ENCODE measurements at places on chromosomes 2 and 18. TPM values are rescaled to one million over a fixed set of nuclear protein-coding genes. Genes with fewer than 3 reads are reported as not detected.
A peak's percentile ranks its signal among the peaks of the same experiment; 100 is the strongest.

BCL11A gene
- 11.3 TPM for total RNA-seq

TRIM43 gene
- not detected for total RNA-seq

DCC gene
- 0.99 TPM for total RNA-seq

ZC3H8 gene
- total RNA-seq: 8.6 TPM

- H3K4me1 ChIP-seq: peaks cover 94% of the 10 kb centered on the region
- H3K27me3 ChIP-seq: no peaks in the 10 kb centered on the region
- H3K4me3 ChIP-seq: no peak overlapping the region
These were observed 101.7 kb downstream of the NRP2 start for GRCh38 chr2:205783872-205784499.

GRCh38 chr2:56587456-56587855, 403.7 kb downstream of the CCDC85A start:
- no peak overlapping the region for H3K4me3 ChIP-seq
- H3K36me3 ChIP-seq: no peaks in the 10 kb centered on the region
- no peaks in the 10 kb centered on the region for H3K4me1 ChIP-seq
- H3K27me3 ChIP-seq: no peaks in the 10 kb centered on the region

GRCh38 chr18:24009651-24010333, 4.8 kb upstream of the TTC39C start:
- no peak overlapping the region for H3K4me3 ChIP-seq
- DNase-seq: peak; percentile 88
- no peaks in the 10 kb centered on the region for H3K27me3 ChIP-seq
- H3K36me3 ChIP-seq: no peaks in the 10 kb centered on the region
- no peaks in the 10 kb centered on the region for H3K4me1 ChIP-seq

DNA sequence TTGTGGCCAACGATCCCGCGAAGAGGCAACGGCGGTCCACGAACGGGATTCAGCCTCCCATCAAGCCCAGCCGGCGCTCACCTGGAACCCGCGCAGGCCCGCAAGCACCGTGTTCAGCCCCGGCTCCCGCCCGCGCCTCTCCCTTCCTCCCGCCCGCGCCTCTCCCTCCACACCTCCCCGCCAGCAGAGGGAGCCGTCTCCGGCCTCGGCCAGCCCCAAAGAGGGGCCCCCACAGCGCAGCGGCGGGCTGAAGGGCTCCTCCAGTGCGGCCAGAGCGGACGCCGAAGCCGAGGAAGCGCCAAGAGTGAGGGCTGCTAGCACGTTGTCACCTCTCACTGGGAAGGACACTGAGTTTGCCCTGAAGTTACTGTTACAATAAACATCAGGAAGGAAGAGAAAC, 55.3 kb upstream of the LAPTM4A start:
- no peak overlapping the region for H3K27ac ChIP-seq
- H3K4me3 ChIP-seq: peak overlapping the region; percentile 43
- no peaks in the 10 kb centered on the region for H3K36me3 ChIP-seq
- DNase-seq: no peak
- no peaks in the 10 kb centered on the region for H3K27me3 ChIP-seq

DNA sequence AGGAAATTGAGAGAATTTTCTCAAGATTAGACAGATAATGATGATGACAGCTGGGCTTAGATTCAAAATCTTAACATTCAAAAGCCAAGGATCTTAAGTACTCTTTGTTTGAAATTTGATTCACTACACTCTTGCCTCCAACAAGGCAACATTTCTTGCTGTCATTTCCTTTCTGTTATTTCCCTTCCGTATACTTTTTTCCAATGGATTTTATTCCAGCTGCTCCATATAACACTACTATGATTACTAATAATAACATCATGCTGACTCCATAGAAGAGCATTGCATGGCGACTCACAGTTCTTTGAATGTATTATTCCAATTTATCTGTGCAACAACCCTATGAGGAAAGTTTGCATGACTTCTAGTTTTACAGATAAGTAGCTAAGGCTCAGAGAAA, 33.9 kb upstream of the CCDC102B start:
- no peaks in the 10 kb centered on the region for H3K27me3 ChIP-seq
- no peaks in the 10 kb centered on the region for H3K36me3 ChIP-seq
- no peak overlapping the region for H3K27ac ChIP-seq
- DNase-seq: no peak
- no peak overlapping the region for H3K4me3 ChIP-seq
- no peaks in the 10 kb centered on the region for H3K4me1 ChIP-seq

GRCh38 chr2:26555246-26556133, 77.6 kb upstream of the OTOF start:
- H3K27ac ChIP-seq: no peak overlapping the region
- H3K4me1 ChIP-seq: no peaks in the 10 kb centered on the region
- H3K36me3 ChIP-seq: no peaks in the 10 kb centered on the region
- H3K27me3 ChIP-seq: no peaks in the 10 kb centered on the region
- no peak for DNase-seq

GRCh38 chr2:73821227-73821626, 7.5 kb upstream of the STAMBP start:
- peaks cover 7% of the 10 kb centered on the region for H3K4me1 ChIP-seq
- H3K27ac ChIP-seq: no peak overlapping the region
- DNase-seq: no peak
- H3K4me3 ChIP-seq: no peak overlapping the region
- no peaks in the 10 kb centered on the region for H3K36me3 ChIP-seq

DNA sequence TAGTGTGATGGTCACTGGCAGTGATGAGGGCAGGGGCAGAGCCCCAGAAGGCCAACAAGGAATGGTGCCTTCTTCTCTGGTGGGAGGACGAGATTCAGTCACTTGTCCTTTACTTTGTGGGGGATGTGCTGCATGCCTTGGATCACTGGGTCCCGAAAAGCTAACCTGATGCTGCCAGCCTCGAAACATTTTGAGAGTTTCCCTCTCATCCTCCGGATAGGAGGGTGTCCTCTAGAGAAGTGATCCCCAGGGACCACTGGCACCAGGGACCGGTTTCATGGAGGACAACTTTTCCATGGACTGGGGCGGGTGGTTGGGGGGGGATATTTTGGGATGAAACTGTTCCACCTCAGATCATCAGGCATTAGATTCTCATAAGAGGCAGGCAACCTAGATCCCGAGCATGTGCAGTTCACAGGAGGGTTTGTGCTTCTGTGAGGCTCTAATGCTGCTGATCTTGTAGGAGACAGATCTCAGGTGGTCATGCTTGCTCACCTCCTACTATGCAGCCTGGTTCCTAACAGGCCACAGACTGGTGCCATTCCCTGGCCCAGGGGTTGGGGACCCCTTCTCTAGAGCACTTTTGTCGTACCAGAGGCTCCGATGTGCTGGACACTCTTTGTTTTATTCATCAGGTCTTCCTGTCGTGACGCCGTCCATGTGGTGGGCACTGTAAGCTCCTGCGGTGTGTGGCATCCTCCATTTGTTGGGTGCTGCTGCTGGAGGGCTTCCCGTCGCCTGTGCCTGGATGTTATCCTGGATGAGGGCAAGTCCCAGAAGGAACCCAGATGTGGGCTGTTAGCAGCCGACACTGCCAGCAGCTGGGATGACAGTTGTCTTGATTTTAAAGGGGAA, 68.5 kb upstream of the HDAC4 start:
- H3K4me3 ChIP-seq: no peak overlapping the region
- no peaks in the 10 kb centered on the region for H3K36me3 ChIP-seq
- H3K4me1 ChIP-seq: peaks cover 21% of the 10 kb centered on the region
- no peaks in the 10 kb centered on the region for H3K27me3 ChIP-seq
- no peak for DNase-seq

DNA sequence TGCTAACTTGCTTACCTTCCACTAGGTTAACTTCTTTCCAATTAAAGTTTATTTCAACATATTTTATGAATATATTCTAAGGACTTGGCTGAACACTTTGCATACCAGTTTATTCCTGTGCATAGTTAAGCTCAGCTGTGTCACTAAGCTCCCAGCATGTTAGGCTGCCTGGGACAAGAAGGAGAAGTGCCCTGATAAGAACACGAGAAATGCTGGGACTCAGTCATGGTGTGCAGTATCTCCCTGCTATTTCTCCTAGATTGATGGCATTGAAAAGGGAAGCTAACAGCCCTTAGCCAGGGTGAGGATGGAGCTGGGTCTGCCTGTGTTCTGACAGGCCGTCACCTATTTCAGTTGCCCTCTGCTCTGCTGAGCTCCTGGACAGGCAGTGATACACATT, 164.3 kb downstream of the TRABD2A start:
- H3K27me3 ChIP-seq: no peaks in the 10 kb centered on the region
- no peaks in the 10 kb centered on the region for H3K36me3 ChIP-seq
- no peak overlapping the region for H3K4me3 ChIP-seq
- no peak overlapping the region for H3K27ac ChIP-seq
- H3K4me1 ChIP-seq: no peaks in the 10 kb centered on the region

DNA sequence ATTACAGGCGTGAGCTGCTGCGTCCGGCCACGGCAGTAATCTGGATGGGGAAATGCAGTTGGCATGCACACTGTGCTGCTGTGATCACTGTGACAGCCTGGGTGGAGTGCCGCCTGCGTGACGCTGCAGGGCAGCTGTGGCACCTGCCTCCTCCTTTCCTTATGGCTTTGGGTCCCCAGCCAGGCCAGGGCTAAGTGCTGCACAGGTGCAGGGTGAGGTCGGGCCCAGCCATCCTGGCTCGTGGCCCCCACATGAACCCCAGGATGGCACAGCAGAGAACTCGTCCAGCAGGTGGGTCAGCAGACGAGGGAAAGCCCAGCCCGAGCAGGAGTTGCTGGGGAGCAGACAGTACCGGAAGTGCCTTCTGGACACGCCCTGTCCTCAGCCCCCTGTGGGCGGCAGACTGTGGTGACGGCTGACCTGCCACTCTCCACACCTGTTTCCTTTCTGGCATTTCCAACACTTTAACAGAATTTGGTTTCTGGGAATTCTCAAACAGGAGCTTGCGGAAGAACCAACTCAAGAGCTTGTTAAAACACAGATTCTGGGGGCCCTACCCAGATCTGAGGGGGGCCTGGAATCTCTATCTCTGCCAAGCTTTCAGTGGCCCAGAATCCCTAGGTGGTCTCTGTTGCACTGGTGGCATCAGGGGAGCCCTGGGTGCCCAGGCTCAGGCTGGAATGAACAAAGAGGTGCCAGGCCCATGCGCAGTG, 16.9 kb downstream of the HS1BP3 start:
- H3K27me3 ChIP-seq: no peaks in the 10 kb centered on the region
- peaks cover 29% of the 10 kb centered on the region for H3K36me3 ChIP-seq
- peak overlapping the region; percentile 98 for H3K27ac ChIP-seq
- DNase-seq: no peak
- H3K4me3 ChIP-seq: no peak overlapping the region

DNA sequence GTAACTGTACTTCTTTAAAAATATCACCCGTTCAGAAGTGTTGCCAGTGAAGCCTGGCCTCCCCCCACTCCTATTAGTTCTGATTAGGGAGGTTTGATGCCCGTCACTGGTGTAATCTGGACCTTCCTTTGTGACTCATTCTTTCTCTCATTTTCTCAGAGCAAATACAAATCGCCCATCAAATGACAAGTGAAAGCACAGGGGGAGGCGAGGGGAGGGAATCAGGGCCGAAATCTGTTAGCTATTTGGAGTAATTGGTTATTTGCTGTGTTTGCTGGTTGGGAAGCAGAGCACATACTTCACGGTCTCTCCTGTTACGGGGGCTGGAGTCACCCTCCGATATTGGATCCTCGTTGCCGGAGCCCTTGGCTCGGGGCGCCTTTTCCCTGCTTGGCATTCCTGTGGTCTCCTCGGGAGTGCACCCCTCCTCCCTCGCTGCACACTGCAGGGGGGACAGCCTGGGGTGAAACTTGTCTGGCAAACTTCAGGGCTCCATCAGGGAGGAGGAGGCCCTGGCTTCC, 178.1 kb downstream of the DYSF start:
- DNase-seq: peak; percentile 66
- H3K27ac ChIP-seq: no peak overlapping the region
- no peaks in the 10 kb centered on the region for H3K36me3 ChIP-seq
- no peaks in the 10 kb centered on the region for H3K4me1 ChIP-seq
- H3K4me3 ChIP-seq: no peak overlapping the region

GRCh38 chr2:36695746-36696415, 626 bp upstream of the VIT start:
- peak; percentile 83 for DNase-seq
- H3K36me3 ChIP-seq: no peaks in the 10 kb centered on the region
- H3K4me1 ChIP-seq: no peaks in the 10 kb centered on the region
- no peak overlapping the region for H3K4me3 ChIP-seq

- H3K4me3 ChIP-seq: no peak overlapping the region
- no peaks in the 10 kb centered on the region for H3K36me3 ChIP-seq
- no peaks in the 10 kb centered on the region for H3K27me3 ChIP-seq
These were observed 35.1 kb upstream of the CD8A start for GRCh38 chr2:86825693-86826381.

- peaks cover 61% of the 10 kb centered on the region for H3K4me1 ChIP-seq
- peaks cover 29% of the 10 kb centered on the region for H3K36me3 ChIP-seq
- no peak overlapping the region for H3K4me3 ChIP-seq
These were observed 61.6 kb downstream of the COL6A3 start for GRCh38 chr2:237352279-237352845.

- H3K27ac ChIP-seq: no peak overlapping the region
- peaks cover 71% of the 10 kb centered on the region for H3K4me1 ChIP-seq
- H3K36me3 ChIP-seq: no peaks in the 10 kb centered on the region
These were observed 3.0 kb downstream of the TTC32 start for GRCh38 chr2:19898592-19899329.

DNA sequence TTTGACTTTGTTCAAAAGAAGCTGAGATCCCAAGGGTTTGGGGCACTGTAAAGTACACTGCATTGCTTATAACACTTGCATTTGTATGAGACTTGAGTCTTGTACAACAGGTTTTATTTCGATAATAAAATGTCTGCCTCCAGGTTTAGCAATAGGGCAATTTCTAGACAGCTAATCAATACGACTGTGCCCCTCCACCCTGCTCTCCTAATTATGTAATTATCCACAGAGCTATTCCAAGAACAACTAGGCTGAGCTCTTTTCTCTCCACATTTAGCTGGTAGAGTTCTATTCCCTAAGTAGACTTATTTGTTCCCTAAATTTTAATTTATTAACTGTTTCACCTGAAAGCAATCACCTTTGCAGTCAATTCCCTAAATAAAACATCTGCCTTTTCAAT, 52.9 kb upstream of the LINC00305 start:
- H3K27me3 ChIP-seq: no peaks in the 10 kb centered on the region
- DNase-seq: no peak
- no peak overlapping the region for H3K4me3 ChIP-seq
- no peak overlapping the region for H3K27ac ChIP-seq
